ENCODE measurements at places on chromosomes 2 and 18. TPM values are rescaled to one million over a fixed set of nuclear protein-coding genes. Genes with fewer than 3 reads are reported as not detected.

DNA sequence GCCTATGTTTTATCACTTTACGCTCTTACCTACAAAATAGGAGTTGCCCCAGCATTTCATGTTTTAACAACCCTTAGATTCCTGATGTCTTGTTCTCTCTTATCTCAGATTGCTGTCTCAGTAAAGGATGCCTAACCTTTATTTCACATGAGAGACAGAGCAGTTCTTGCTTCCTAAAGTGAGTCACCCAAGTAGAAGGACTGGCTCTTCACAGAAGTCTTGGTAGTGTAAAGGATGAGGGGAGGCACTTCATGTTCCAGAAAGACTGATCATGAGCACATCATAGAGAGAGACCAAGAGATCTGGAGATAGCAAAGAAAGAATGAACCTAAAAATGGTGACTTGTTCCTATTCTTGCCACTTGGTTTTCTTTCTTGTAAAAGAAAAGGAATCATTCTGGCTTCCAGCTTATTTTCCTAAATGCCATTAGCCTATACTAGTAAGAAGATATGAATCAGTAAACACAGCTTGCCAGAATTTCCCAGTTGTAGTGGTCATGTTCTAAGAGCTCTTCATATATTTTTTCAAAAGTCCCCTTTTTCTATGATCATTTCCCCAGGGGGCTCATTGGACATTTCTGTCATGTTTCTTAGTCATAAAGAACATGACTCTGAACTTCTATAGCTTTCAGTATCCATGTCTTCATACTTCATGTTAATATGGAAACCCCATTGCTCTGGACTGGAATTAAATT, 54.9 kb downstream of the MAPRE2 start:
- H3K27ac ChIP-seq = no peak overlapping the region
- H3K4me3 ChIP-seq = no peak overlapping the region
- peaks cover 12% of the 10 kb centered on the region for H3K36me3 ChIP-seq

GRCh38 chr2:79530443-79530842, 17.6 kb downstream of the CTNNA2 start:
- no peak for DNase-seq
- no peaks in the 10 kb centered on the region for H3K27me3 ChIP-seq
- no peaks in the 10 kb centered on the region for H3K4me1 ChIP-seq
- H3K4me3 ChIP-seq = no peak overlapping the region

DNA sequence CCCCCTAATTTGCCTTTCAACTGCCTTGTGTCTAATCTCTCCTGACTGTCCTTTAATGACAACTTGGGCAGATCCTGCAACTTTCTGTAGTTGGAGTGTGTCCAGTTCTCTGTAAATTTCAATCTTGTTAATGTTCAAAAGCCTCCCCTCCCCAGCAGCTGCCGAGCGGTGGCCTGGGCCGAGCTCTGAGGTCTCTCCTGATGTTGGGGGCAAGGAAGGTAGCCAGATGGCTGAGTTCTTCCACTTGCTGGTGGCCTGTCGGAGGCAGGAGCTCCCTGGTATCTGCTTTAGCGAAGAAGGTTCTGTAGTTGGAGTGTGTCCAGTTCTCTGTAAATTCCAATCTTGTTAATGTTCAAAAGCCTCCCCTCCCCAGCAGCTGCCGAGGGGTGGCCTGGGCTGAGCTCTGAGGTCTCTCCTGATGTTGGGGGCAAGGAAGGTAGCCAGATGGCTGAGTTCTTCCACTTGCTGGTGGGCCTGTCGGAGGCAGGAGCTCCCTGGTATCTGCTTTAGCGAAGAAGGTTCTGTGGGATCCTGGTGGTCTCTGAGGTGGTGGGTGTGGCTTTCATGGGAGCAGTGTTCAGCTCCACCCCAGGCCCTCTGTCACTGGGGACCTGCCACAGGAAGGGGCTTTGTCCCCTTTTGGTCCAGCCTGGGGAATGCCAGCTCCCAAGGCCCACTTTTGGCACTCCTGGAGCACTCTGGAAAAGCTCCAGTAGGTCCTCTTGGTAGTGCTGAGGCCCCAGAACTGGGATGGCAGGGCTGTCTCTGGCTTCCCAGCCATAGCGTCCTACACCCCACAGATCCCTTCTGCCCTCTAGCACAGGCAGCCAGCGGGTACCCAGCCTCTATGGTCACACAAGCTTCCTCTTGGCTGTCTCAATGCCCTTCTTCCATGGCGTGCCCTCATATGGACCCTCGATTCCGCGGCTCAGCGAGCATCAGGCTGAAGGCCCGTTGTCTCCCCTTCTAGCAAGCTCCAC, 211.9 kb downstream of the ALPK2 start:
- H3K4me1 ChIP-seq = no peaks in the 10 kb centered on the region
- no peak overlapping the region for H3K27ac ChIP-seq
- no peaks in the 10 kb centered on the region for H3K36me3 ChIP-seq

DNA sequence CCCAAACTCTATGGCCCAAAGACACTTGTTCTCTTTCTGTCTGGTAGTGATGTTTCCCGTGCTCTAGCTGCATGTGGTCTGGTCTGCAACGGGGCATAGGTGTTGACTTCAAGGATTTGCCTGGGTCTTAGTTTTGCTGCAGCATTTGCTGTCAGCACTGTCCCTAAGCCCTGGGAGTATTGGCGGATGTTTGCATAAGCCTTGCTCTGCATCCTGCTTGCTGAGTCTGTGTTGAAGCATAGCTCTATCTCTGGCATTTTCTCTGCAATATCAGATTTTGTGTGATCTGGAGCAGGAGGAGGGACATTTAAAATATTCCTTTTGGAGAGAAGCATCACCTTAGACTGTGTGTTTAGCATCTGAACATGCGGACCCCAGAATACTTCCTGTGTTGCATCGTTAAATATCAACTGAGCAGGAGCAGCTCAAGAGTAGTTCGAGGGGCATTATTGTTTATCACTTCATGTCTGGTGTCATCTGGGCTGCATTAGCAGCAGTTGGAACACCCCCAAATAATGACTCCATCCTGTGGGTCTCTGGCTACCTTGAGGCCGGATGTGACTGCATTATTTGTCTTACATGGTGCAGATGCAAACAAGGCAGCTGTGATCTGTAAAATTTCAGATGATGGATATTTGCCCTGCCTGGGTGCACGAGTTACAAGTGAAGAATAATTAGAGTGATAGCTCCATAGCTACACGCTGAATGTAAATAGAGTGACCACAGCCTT, 231.7 kb downstream of the TRIB2 start:
- peaks cover 6% of the 10 kb centered on the region for H3K4me1 ChIP-seq
- H3K4me3 ChIP-seq = no peak overlapping the region
- peaks cover 1% of the 10 kb centered on the region for H3K36me3 ChIP-seq
- no peak for DNase-seq

GRCh38 chr2:227829337-227829736, 15.7 kb downstream of the CCL20 start:
- H3K27me3 ChIP-seq = no peaks in the 10 kb centered on the region
- no peaks in the 10 kb centered on the region for H3K36me3 ChIP-seq
- no peak overlapping the region for H3K27ac ChIP-seq

DNA sequence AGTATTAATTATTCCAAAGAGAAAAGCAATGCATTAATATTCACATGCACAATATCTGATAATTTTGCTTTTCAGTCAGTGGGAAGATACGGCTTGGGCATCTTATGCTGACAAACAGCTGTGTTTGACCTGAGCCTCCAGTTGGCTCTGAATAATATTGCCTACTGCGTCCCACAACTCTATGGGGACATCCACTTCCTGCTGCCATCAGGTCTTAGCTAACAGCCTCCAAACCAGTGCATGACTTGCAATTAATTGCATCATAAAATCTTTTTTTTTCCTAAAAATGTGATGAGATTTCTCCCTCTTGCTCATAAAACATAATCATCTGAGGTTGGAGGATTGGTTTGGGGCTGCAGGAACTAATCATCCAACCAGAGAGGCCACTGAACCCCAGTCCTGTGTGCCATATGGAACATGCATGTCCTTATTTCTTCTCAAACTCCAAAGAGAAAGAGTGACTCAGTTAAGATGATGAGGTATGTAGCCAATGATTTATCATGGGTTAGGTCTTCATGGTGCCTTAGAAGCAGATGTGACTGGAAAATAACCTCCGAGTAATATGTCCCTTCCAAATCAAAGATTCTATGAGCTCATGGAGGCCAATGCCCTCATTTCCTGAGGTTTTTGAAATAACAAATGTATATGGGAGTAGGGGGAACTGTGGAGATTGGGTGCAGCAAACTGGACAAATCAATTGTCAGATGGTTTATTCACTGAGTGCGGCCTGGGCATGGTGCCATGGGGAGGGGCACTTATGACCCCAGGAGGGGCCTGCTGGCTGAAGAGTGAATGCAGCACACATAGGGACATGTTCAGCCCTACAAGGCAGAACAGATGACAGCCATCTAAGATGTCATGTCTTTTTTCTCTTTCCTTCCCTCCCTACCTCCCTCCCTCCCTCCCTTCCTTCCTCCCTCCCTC, 39.4 kb downstream of the EDAR start:
- H3K27ac ChIP-seq = no peak overlapping the region
- no peak overlapping the region for H3K4me3 ChIP-seq
- no peaks in the 10 kb centered on the region for H3K27me3 ChIP-seq

Gene ST6GAL2
- total RNA-seq = not detected

Gene SP140
- total RNA-seq = 235 TPM
